Foreskin keratinocyte (primary cell): ENCODE measurements at places on chromosomes 5 and 9.
A peak's percentile ranks its signal among the peaks of the same experiment; 100 is the strongest.

DNA sequence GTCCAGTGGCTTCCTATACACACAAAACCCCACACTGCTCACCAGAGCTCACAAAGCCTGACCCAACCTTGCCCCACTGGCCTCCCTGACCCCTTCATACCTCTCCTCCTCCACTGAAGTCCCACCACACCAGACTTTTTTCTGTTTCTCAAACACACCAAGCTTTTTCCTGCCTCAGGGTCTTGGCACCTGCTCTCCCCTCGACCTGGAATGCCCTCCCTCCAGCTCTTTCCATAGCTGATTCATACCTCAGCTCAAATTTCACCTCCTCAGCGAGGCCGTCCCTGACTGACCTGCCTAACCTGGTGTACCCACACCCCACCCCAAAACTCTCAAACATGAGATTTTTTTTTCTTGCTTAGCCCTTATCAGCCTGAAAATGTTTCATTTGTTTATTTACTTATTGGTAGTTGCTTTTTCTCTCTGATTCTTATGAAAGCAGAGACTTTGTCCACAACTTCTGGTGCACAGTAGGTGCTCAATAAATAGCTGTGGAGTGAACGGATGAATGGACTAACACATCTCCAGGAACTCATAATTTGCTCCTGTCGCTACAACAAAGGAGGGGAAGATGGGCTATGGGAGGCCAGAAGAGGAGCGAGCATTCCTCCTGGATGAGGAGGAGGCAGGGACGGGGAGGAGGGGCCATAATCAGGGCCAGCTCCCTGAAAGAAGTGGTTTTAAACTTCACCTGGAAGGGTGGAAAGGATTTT lies 84.3 kb downstream of the SH3TC2 start:
- DNase-seq: peak; percentile 73

- no peak for DNase-seq
These were observed 60.3 kb upstream of the LRRTM2 start for GRCh38 chr5:138935466-138935865.

DNA sequence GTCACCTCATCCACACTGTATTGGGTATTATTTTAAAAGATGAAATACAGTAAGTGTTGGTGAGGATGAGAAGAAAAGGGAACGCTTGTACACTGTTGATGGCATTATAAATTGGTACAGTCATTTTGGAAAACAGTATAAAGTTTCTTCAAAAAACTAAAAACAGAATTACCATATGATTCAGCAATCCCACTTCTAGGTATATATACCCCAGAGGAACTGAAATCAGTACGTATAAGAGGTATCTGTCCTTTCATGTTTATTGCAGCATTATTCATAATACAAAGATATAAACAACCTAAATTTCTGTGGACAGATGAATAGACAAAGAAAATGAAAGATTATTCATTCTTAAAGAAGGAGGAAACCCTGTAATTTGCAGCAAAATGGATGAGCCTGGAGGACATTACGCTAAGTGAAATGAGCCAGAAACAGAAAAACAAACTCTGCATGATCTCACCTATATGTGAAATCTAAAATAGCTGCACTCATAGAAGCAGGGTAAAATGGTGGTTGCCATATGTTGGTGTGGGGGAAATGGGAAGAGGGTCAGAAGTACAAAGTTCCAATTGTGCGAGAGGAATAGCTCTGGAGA lies 191.6 kb downstream of the TRIM36 start:
- no peak for DNase-seq

DNA sequence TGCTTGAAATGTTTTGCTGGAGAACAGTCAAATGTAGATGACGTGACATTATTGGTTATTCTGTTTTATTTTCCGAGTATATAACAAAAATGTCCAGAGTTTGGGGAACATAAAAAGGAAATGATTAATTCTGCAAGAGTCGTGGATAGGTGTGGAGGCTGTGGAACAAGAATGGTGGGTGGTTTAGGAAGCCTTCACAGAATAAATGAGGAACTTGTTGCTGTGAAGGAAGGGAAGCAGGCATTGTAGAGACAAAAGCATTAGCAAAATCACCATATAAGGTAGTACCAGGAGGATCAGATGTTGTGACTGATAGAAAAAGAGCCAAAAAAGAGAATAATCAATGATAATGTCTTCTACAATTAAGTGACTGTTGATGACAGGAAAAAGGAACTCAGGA lies 66.2 kb upstream of the CNTLN start:
- no peak for DNase-seq

- DNase-seq: no peak
These were observed 2384.8 kb upstream of the ACO1 start for GRCh38 chr9:29999645-30000044.

DNA sequence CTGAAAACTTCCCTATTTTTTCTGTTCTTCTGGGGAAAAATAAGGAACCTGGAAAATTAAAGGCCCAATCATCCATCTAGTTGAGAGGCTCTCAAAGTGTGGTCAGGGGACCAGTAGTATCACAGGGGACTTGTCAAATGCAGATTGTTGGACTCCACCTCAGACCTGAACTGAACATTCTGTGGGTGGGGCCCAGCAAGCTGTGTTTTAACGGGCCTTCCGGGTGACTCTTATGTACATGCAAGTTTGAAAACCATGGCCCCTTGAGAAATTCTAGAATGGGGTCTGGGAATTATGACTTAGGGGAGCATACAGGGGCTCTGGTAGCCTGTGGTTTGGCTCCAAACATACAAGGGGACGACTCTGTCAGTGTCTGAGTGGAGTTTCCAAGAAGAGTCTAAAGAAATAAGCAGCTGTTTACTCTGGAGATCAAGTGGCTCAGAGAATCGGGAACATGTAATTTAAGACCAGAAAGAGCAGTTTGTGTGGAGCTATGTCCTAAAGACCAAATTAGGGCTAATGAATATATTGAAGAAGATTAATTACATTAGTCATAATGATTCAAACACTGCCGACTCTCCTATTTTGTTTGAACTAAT lies 177.4 kb downstream of the SLC28A3 start:
- no peak for DNase-seq

DNA sequence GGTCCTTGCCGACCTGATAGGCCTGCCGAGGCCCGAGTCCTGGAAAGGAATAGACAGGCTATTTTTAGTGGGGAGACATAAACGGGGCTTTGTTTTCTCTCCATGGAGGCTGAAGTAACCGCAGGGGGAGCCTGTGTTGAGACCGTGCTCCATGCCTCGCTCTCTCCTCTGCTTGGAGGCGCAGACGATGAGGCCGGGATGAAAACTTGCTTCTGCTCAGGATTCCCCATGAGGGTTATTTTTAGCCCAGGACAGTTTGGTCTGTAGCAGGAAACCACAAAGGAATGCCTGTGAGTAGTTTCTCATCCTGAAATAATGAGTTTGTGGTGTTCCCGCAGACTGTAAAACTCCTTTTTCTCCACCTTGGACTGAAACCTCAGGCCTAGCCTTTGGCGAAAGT lies 81.9 kb upstream of the RARS1 start:
- DNase-seq: peak; percentile 81

GRCh38 chr5:83485842-83486241 lies 14.3 kb downstream of the VCAN start:
- no peak for DNase-seq

DNA sequence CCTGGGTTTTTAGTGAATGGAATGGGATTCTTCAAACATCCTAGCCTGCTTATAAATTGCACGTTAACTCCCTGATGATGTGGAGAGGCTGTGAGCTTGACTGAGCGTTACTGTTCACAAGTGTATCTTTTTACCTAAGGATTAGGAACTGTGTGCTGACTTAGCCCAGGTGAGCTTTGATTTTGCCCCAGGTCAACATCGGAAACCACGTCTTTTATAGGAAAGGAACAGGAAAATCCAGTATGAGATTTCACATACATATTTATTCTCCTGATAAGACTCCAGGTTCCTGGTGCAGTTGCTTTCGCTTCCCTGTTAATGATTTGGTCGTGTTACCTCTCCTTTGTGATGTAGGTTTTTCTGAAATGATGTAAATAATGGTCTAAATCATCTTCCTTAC lies 103.2 kb upstream of the BASP1 start:
- no peak for DNase-seq

DNA sequence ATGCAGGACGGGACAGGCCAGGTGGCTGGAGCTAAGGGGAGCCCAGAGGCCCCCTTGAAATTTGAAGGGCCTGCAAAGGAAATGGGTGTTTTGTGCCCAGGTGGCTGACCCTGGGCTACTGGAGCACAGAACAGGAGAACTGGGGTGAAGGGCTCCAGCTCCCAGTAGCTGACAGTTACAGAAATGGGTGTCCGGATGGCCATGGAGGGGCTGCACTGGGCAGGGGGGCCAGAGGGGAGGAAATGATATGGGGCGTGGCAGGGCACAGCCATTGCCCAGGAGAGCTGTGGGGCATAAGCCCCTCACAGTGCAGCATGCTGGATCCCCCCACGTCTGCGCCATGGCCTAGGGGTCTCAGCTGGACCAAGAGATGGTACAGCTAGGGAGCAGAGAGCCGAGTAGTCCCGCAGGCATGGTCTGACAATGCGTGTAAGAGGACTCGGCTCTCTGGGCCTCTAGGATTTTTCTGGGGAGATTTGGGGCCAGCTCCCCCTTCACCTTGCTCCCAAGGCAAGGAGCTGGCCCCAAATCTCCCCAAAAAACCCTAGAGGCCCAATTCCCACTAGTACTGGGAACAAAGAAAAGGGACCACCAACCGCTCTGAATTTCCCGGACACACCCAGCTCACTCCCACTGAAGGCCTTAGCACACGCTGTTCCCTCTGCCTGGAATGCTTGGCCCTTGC lies 7.9 kb upstream of the CARD19 start:
- DNase-seq: no peak

DNA sequence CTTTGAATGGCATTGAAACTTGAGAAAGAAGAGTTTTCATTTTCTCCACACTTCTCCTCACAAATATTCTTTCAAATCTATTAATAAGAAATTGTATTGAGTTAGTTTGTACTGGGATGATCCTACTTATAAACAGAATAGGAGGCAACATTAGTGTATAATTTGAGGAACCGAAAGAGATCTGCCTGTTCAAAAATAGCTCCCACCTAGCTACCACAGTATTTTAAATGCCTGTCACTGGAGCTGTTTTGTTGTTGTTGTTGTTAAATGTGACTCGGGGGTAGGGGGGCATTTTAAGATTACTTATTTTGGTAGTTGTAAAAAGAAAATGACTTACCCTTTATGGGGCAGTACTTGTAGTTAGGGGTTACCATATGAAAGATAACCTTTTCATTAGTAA lies 20.1 kb upstream of the HAPLN1 start:
- no peak for DNase-seq

GRCh38 chr9:113621309-113621791 lies 157.8 kb downstream of the RGS3 start:
- no peak for DNase-seq

- no peak for DNase-seq
These were observed 8.2 kb downstream of the CTSL start for GRCh38 chr9:87734106-87734505.

GRCh38 chr5:154262342-154262741 lies 71.8 kb downstream of the GALNT10 start:
- no peak for DNase-seq

DNA sequence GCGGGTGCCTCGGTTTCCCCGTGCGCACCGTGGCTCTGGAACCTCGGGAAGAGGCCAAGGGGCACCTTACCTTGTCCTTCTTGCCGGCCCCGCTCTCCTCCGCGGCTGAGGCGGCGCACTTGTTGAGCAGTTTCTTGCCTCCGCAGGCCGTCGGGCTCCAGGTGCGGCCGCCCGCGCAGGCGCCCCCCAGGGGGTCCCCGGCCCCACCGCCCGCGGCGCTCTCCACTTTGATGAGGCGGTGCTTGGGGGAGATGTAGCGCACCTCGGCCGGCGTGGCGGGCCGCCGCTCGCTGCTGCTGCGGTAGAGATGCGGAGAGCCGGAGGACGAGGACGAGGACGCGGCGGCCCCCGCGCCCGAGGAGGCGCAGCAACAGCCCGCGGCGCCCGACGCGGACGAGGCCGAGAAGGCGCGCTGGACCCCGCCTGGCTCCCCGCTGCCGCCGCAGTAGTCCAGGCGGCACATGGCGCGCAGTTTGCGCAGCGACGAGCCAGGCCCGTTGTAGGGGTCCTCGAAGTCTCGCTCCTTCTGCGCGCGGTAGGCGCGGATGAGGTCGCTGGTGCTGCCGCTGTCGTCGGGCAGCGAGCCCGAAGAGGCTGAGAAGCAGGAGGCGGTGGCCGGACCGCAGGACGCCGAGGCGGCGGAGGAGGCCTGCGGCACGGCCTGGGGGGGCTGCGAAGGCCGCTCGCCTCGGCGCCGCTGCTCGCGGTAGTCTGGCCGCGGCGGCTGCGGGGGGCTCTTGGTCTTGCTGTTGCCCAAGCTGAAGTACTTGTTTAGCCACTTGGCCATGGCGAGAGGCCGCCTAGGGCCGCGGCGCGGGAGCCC lies 957 bp downstream of the SHB start:
- DNase-seq: no peak

DNA sequence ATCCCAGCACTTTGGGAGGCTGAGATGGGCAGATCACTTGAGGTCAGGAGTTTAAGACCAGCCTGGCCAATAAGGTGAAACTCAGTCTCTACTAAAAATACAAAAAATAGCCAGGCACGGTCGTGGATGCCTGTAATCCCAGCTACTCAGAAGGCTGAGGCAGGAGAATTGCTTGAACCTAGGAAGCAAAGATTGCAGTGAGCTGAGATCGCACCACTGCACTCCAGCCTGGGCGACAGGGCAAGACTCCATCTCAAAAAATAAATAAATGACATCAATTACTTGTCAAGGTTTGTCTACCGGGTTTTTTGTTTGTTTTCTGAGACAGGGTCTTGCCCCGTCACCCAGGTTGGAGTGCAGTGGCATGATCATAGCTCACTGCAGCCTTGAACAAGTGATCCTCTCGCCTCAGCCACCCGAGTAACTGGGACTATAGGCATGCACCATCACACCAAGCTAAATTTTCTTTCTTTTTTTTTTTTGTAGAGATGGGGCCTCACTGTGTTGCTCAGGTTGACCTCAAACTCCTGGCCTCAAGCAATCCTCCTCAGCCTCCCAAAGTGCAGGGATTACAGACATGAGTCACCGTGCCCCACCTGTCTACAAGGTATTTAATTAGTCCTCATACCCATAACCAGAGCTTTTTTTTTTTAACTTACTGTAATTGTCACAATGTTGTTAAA lies 64.9 kb downstream of the SUSD1 start:
- DNase-seq: peak; percentile 71

- peak; percentile 49 for DNase-seq
These were observed 15.2 kb upstream of the LHX3 start for GRCh38 chr9:136220017-136220729.

GRCh38 chr5:60638300-60638699 lies 61.7 kb downstream of the DEPDC1B start:
- no peak for DNase-seq

GRCh38 chr9:93218671-93219420 lies 34.9 kb downstream of the WNK2 start:
- DNase-seq: no peak

DNA sequence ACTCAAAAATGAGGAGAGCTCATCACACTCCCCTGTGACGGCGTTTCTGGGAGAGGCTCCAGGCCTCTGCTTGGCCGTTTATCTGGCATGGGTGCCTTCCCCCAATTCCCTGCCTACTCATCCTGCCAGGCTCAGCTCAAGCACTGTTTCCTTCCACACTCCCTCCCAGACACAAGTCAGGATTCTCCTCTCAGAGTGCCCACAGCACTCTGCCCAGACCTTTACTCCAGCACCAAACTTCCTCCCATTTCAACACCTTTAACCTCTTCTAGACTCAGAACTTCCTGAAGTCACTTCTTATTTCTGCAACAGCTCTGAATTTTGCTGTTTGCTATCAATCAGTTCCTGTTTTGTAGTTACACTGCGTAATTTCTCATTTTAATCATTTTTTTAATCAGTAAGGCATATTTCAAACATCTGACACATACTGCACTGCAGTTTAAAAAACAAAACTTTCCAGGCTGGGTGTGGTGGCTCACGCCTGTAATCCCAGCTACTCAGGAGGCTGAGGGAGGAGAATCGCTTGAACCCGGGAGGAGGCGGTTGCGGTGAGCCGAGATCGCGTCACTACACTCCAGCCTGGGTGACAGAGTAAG lies 16.0 kb downstream of the TRMO start:
- no peak for DNase-seq
